ENCODE measurements at places on chromosomes 7 and 10. TPM values are rescaled to one million over a fixed set of nuclear protein-coding genes. Genes with fewer than 3 reads are reported as not detected.

FBXW4 gene
- total RNA-seq, result 64.6 TPM

GDF10 gene
- total RNA-seq, result 0.19 TPM

DNA sequence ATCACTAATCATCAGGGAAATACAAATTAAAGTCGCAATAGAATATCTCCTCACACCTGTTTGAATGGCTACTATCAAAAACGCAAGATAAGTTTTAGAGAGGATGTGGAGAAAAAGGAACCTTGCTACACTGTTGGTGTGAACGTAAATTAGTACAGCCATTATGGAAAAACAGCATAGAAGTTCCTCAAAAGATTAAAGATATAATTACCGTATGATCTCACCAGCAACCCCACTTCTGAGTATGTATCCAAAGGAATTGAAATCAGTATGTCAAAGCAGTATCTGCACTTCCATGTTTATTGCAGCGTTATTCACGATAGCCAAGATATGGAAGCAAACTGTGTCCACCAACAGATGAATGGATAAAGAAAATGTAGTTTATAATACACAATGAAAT is 164.4 kb downstream of the ZNF365 start:
- no peak for DNase-seq

- peak; percentile 22 for DNase-seq
These were observed 684 bp upstream of the ATXN7L1 start for GRCh38 chr7:105876964-105877601.
